ENCODE measurements at places on chromosomes 16 and 17.

- DNase-seq: no peak
Observed at GRCh38 chr17:79262624-79263023, 188.0 kb downstream of the ENGASE start.

DNA sequence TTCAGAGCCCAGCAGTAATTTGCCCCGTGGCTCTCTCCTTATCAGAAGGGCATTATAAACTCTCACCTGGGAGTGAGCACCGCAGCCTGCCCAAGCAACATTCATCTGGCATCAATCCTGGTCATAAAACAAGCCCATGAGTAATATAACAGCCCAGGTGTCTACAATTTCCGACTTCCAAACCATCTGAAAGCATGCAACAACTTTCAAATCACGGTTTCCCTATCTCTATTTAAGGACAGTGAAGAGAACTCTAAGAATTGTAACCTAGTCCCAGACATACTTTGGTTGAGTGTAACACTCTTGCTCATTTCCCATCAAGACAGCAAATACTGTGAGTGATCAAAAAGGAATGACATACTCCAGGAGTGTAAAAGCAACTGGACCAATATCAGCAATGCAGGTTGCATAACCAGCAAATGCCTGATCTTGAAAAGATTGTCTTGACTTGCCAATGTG lies 487.4 kb upstream of the SOX9 start:
- no peak for DNase-seq

DNA sequence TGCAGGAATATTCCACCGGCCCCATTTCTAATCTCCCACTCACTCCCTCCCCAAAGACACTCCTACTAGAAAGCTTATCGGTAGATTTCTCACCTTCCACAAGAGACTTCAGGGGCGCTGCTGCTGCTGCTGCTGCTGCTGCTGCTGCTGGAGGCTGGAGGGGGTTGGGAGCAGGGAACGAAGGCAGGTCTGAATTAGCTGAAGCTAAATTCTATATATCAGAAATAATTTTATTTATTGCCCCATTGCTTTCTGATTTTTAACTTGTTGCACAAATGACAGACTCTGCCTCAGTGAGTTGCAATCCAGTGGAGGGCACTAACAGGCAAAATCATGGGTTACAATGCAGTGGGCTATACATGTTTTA lies 25.8 kb upstream of the HLF start:
- no peak for DNase-seq

DNA sequence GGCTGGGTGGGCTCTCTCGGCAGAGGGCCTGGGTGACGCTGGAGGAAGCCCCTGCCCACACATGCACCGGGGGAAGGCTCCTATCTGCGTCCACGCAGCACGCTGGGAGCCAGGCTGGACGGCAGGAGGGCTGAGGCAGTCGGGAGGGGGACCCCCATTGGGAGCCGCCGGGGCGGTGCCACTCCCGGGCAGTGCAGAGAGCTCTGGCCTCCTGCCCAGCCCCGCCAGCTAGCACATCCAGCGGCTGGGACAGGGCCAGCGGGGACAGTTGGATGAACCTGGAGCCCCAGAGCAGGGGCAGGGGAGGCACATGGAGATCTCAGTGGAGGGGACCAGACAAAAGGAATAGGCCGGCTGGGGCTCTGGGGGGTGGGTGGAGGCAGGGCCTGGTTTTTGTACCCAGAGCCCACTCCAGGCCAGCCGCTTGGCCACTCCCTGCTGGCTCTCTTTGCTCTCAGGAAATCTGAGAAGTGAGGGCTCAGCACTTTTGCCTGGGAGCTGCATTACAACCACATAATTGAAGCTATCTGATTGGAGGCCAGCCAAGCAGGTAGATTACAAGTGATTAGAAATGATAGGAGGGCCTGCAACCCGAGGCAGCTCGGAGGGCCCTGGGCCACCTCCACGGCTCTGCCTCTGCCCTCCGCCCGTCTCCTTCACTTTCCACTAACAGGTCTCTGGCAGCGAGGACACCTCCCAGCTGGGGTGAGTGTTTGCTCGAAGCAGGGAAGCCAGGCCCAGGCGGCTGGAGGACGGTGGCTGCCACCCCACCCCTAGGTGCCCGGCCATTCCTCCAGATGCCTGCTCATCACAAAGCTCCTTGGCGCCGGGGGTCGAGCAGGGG lies 40.1 kb downstream of the ENGASE start:
- no peak for DNase-seq

GRCh38 chr16:82582975-82583374 lies 43.8 kb upstream of the CDH13 start:
- DNase-seq: no peak

- DNase-seq: no peak
Observed at GRCh38 chr17:78824240-78824639, 16.4 kb downstream of the USP36 start.

DNA sequence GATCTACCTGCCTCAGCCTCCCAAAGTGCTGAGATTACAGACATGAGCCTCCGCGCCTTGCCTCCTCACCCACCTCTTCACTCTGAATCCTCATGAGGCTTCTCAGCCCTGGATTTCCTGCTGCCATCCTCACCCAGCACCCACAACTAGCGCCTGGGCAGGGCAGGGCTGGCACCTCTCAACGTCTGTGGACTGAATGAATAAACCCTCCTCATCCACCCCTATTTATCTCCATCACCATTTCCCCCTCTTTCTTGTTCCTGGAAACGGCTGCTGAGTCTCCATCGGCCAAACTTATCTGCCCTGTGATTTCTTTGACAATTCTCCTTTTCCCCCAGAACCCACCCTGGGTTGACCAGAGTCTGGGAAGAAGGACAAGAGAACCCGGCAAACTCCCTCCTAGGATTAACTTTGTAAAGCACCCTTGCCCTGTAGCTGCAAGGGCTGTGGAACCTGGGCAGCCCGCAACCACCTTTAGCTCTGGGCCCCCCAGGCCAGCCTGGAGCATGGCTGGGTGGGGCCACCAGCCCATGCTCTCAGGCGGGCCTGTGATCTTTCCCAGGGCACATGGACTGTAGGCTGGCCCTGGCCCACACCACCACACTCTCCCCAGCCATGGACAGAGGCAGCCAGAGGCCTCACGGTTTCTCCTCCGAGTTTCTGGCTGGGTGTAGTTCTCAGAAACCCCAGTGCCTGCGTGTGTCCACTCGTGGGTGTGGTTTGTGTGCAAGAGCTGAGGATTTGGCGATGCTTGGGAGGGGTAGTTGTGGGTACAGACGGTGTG lies 2.4 kb downstream of the SPN start:
- no peak for DNase-seq

GRCh38 chr16:87698241-87698640 lies 67.5 kb downstream of the KLHDC4 start:
- DNase-seq: no peak

- no peak for DNase-seq
Observed at GRCh38 chr17:48438516-48439061, 8.6 kb upstream of the SKAP1 start.

DNA sequence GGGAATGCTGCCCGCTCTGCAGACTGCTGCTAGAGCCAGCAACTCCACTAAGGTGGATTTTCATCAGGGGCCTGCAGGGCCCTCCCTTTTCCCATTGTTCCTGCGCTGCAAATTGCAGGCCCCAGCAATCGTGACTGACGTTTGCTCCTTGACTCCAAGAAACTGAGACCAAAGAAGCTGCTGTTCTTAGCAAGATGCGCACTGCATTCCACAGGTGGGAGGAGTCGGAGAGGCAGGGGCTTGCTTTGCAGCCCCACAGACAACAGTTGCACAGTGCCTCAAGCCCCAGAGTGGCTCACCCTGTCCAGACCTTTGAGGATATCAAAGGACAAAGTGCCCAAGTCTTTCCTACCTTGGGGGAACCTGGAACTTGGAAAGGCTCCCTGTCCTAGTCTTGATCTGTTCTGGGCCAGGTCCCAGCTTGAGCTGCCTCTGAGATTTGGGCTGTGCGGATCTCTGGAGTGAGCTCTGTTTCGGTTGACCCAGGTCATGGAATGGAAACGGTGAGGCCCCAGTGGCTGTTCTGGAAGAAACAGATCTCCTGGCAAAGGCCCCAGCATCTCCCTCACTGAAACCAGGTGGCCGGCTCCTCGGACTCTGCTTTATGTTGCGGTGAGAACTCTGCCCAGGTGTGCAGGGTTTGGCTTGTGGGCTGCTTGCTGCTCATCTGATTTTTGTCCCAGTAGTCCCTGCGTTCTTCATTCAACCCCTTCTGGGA lies 24.9 kb downstream of the PLCD3 start:
- no peak for DNase-seq

All from stimulated activated CD4-positive, alpha-beta T cell treated with anti-CD3 and anti-CD28 coated beads, Interleukin-12 subunit alpha, Interleukin-12 subunit beta, amount 100 ng/mL, for 48 hours (primary cell).